ENCODE measurements at places on chromosomes 2 and 18.

DNA sequence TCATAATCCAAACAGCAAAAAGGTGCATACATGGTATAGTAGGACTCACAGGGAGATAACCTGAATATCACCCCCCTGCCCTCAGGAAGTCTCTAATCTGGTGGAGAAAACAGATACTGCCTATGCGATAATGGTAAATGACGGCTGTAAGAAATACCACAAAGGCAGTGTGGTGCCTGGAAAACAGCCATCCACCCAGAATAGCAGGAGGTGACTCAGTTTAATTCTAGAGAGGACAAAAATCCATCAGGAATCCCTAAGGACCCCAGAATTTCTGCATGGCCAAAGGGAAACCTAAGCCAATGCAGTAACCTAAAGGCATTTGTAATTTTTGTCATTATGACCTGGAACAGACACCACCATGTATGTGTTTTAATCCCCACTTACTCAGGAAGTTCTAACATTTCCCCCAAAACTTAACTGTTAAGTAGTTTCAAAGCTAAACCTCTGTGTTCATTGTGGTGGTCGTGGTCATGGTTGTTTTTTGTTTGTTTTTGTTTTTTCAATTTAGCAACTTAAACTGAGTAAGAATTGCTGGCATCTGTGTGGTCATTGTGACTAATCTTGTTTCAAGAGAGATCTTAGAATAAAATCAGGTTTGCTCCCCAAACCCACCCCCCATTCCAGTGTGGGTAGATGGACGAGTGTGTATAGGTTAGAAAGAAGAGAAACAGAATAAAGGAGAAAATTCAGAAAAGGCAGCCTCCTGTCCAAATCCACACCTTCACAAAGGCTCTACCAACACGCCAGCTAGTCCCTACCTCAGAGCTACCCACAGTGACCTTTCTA is 121.5 kb upstream of the CDCA7 start:
- no peak for DNase-seq
- no peaks in the 10 kb centered on the region for H3K4me1 ChIP-seq
- H3K27ac ChIP-seq, result no peak overlapping the region
- no peaks in the 10 kb centered on the region for H3K36me3 ChIP-seq

GRCh38 chr2:169137924-169138323 is 68.6 kb downstream of the DHRS9 start:
- DNase-seq, result no peak
- H3K27ac ChIP-seq, result no peak overlapping the region
- H3K4me3 ChIP-seq, result no peak overlapping the region
- no peaks in the 10 kb centered on the region for H3K36me3 ChIP-seq

DNA sequence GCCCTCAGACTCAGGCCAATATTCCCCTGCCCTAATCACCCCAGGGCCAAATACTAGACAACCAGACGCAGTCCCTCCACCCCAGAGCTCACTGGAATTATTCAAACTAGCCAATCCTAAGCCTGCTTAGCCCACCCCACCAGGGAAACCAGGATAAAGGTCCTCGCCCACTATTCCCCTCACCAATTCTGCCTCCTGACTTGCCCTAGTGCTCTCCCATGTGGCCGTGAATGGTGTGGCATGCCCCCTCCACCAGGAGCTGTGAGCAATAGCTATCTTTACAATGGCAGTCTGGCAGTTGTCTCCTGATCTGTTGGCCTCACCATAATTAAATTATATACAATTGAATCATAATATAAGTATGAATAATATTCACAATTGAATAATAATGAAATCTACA is 42.3 kb downstream of the FAM124B start:
- DNase-seq, result no peak
- no peak overlapping the region for H3K4me3 ChIP-seq
- no peaks in the 10 kb centered on the region for H3K4me1 ChIP-seq
- H3K36me3 ChIP-seq, result no peaks in the 10 kb centered on the region
- H3K27me3 ChIP-seq, result no peaks in the 10 kb centered on the region

- no peak overlapping the region for H3K4me3 ChIP-seq
- peaks cover 6% of the 10 kb centered on the region for H3K4me1 ChIP-seq
- no peak for DNase-seq
- H3K27me3 ChIP-seq, result peaks cover 20% of the 10 kb centered on the region
- no peaks in the 10 kb centered on the region for H3K36me3 ChIP-seq
These were observed 5.6 kb downstream of the TMEM163 start for GRCh38 chr2:134713176-134713575.

GRCh38 chr18:7333025-7333562 is 102.2 kb downstream of the LRRC30 start:
- H3K27ac ChIP-seq, result no peak overlapping the region
- no peaks in the 10 kb centered on the region for H3K36me3 ChIP-seq
- H3K4me3 ChIP-seq, result no peak overlapping the region
- H3K27me3 ChIP-seq, result no peaks in the 10 kb centered on the region

- H3K27me3 ChIP-seq, result no peaks in the 10 kb centered on the region
- H3K4me3 ChIP-seq, result no peak overlapping the region
- no peak for DNase-seq
These were observed 2041.4 kb upstream of the LRRTM1 start for GRCh38 chr2:82345910-82346309.

- peaks cover 77% of the 10 kb centered on the region for H3K27me3 ChIP-seq
- no peak for DNase-seq
- no peaks in the 10 kb centered on the region for H3K36me3 ChIP-seq
- H3K27ac ChIP-seq, result no peak overlapping the region
- H3K4me3 ChIP-seq, result no peak overlapping the region
These were observed 2.5 kb downstream of the RAX start for GRCh38 chr18:59270689-59271257.

- H3K4me3 ChIP-seq, result no peak overlapping the region
- H3K27ac ChIP-seq, result peak overlapping the region; percentile 99
- H3K36me3 ChIP-seq, result no peaks in the 10 kb centered on the region
These were observed 207.9 kb downstream of the ARL4C start for GRCh38 chr2:234288974-234289455.

DNA sequence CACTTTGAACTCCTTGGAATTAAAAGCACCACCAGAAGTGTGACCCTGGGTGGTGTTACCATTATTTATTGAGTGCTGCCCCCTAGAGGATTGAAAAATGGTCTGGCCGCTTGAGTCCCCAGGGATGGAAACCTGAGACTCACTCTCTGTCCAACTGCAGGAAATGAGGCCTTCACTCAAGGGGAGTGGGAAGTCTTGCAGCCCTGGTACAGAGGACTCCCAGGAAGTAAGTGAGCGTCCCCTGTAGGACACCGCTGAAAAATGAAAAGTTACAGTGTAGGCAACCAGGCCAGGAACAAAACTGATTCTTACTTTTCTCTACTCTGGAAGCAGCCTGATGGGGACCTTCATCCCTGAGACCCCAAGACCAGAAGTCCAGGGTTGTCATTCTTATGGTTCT is 2.2 kb upstream of the NRP2 start:
- peak; percentile 22 for DNase-seq
- peaks cover 39% of the 10 kb centered on the region for H3K27me3 ChIP-seq
- H3K4me3 ChIP-seq, result no peak overlapping the region
- H3K27ac ChIP-seq, result no peak overlapping the region

DNA sequence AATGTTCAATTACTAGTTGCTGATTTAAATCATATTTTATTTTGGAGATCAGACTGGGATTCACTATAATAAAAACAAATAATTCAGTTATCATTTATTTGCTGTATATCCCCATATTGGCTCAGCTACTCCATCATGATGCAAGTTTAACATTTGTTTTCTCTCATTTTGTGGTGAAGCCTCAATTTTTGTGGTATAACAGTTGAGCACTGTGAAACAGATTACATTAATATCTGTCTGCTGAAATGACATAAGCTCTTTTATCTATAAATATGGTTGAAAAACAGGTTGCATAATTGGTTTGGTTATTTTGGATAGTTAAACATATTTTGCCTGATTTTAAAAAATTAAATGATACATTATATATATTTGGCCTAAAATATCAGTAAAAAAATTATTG is 67.7 kb downstream of the DPP4 start:
- H3K4me1 ChIP-seq, result peaks cover 6% of the 10 kb centered on the region
- DNase-seq, result no peak

DNA sequence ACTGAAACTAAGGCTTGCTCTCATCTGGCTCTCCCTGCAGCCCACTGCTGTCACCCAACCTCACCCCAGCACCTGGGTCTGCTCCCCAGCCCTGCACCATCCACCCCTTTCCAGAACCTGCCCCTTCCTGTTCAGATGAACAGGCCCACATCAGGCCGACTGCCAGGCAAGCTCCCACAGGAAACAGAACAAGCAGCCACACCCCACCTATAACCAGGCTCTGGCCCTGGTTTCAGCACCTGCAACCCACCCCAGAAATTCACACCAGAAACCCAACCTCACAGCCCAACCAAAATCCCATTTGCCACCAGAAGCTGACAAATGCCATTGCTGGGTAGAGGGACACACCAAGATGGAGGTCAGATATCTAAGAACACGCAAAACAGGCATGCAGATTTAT is 159.2 kb upstream of the ID2 start:
- H3K27ac ChIP-seq, result peak overlapping the region; percentile 13
- no peaks in the 10 kb centered on the region for H3K36me3 ChIP-seq
- no peak overlapping the region for H3K4me3 ChIP-seq
- H3K27me3 ChIP-seq, result no peaks in the 10 kb centered on the region
- DNase-seq, result no peak
- H3K4me1 ChIP-seq, result peaks cover 52% of the 10 kb centered on the region

Data from CD4-positive, alpha-beta T cell (primary cell).